Coronary artery (tissue), 2 donors: ENCODE measurements at places on chromosomes 13 and 19.

GRCh38 chr13:64936879-64937278 lies 2293.3 kb downstream of the PCDH9 start:
- no peak for DNase-seq

GRCh38 chr19:1591421-1592023 lies 1.1 kb downstream of the MBD3 start:
- peak; percentile 72 for DNase-seq

GRCh38 chr19:35959040-35959967 lies 23.1 kb downstream of the LRFN3 start:
- DNase-seq = no peak

DNA sequence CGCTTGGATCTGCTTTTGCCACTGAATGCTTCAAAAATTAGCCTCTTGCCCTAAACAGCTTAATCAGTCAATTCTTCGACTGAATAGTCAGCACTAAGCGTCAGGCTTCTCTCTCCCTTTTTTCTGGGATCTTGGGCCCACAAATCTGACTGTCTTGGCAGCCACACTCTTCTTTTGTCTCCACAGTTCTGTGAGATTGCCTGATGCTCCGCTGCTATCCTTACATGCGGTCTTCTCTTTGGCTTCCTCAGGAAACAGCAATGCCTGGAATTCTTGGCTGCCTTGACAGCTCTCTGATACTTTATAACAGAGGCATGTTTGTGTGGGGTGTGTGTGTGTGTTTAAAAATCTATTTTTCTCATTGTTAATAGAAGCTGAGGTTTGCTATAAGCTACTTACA lies 32.6 kb downstream of the ERCC5 start:
- DNase-seq = no peak

- DNase-seq = no peak
These were observed 53.2 kb upstream of the SHKBP1 start for GRCh38 chr19:40523322-40524047.

- DNase-seq = no peak
These were observed 111.2 kb downstream of the GADD45B start for GRCh38 chr19:2587001-2587719.

DNA sequence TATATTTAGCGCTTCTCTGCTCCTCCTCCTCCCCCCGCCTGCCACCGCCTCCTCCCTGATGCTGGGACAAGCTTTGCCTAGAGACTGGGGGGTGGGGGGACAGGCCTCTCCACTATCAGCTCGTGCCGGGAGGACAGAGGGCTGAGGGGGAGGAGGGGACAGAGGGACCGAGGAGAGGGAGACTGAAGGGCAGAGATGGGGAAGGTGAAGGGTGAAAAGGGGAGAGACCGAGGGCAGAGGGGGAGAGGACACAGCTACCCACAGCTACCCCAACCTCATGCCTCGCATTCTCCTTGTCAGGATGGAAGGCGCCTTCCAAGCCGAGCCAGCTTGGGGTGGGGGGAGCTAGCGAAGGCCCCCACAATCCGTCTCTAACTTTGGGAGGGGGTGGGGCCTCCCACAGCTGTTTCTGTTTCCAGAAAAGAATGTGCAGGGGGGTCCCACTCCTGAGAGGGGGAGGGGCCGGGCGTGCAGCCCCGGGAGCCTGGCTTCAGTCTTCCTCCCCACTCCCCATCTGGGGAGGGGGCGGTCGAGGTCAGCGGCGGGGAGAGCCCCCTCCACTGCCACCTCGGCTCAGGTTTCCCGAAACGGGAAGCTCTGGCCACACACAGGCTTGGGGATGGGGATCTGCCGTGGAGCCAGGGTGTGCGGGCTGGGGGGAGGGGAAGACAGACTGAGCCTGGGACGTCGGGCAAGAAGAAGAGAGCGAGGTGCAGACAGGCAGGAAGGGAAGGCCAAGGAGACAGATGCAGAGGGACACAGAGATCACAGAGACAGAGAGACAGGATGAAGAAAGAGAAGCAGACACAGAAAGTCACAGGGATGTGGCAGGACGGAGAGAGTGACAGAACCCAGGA lies 1.6 kb downstream of the DACT3 start:
- DNase-seq = peak; percentile 82

- DNase-seq = no peak
These were observed 94.7 kb upstream of the PRR20A start for GRCh38 chr13:57045826-57046546.

- DNase-seq = no peak
These were observed 14.6 kb upstream of the CEACAM20 start for GRCh38 chr19:44544031-44544430.

- DNase-seq = no peak
These were observed 82.5 kb downstream of the CHST8 start for GRCh38 chr19:33704271-33704670.

GRCh38 chr19:3118232-3119070 lies 17.4 kb upstream of the GNA15 start:
- no peak for DNase-seq

GRCh38 chr13:85236413-85236812 lies 562.8 kb downstream of the SLITRK6 start:
- no peak for DNase-seq

DNA sequence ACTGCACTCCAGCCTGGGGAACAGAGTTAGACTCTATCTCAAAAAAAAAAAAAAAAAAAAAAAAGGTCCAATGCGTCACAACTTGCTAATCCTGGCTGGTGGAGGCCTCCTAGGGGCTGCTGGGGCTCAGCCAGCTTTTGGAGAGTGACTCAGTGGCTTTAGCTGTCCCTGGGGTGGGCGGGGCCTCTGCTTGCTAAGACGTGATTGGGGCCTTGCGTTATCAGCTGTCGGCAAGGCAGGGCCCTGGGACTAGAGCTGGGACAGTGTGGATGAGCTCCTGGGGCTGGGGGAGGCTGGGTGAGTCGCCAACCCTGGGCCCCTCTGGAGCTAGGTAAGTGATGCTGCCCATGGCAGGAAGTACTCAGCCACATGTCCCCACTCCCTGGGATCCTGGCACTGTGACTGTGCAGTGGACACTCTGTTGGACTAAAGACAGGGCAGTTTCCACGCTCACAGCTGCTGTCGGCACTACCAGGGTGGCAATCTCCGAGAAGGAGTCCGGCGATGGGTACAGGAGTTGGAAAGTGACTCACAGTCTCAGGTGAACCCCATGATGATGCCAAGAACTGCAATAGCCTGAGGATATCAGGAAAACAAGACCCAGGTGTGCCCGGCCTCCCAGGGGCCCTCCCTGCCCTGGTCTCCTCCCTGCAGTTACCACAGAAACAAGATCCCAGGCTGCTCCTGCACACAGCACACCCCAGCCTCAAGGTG lies 32.2 kb downstream of the F2RL3 start:
- no peak for DNase-seq

GRCh38 chr19:6801485-6802086 lies 29.1 kb downstream of the VAV1 start:
- DNase-seq = no peak

- no peak for DNase-seq
These were observed 10.8 kb downstream of the PAK4 start for GRCh38 chr19:39136225-39136940.

GRCh38 chr13:75432811-75433244 lies 49.1 kb downstream of the TBC1D4 start:
- no peak for DNase-seq

GRCh38 chr13:27621116-27621365 lies 651 bp upstream of the POLR1D start:
- DNase-seq = no peak

DNA sequence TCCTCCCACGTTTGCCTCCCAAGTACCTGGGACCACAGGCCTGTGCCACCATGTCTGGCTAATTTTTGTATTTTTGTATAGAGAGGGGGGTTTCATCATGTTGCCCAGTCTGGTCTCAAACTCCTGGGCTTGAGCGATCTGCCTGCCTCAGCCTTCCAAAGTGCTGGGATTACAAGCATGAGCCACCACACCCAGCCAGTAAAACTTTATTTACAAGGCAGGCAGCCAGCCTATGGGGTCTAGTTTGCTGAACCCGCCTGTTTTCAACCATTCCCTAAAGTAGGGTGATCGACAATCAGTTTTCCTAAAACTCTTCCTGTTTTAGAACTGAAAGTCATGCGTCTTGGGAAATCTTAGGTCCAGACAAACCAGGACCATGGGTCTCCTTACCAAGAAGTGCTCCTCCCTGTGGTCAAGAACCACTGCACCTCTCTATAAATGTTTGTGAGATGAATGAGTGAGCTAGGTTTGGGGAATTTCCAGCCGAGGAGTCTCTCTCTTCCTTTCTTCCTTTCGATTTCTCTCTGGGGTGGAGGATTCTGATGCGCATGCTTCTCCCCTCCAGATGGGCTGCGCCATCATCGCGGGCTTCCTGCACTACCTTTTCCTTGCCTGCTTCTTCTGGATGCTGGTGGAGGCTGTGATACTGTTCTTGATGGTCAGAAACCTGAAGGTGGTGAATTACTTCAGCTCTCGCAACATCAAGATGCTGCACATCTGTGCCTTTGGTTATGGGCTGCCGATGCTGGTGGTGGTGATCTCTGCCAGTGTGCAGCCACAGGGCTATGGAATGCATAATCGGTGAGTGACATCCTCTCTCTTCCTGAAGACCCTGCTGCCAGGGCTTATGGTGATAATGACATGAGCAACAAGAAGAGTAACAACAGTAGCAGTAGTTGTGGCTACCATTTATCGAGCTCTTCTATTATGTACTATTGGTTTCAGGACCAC lies 38.7 kb downstream of the ADGRE1 start:
- DNase-seq = no peak

DNA sequence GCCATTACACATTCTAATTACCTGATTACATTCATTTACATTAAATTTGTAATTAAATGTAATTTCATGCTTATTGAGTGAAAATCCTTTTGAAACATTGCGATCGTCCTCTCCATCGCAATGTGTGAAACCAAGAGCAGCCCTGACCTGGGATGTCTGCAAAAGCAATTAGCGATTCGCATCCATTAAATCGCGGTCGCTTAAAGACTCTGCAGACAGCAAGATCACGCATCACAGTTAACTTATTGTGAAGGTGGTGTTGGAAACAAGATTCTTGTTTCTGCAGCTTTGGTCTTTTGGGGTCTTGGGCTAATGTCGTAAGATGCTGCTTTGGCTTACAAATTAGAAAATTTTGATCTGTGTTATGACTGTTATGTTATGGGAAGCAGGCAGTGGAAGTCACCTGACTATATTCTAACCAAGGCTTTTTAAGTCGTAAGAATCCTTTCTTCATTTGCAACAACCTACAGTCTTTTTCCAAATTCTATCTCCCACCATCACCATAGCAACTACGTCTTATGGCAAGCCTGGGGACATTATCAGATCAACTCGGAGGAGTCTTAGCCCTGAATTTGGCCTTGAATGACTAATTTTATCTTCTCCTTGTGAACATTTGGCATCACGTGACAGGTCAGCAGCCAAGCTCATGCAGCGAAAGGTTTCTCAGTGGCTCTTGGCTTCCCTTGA lies 142.8 kb upstream of the SOX1 start:
- DNase-seq = peak; percentile 45

- no peak for DNase-seq
These were observed 5.4 kb downstream of the TMEM150B start for GRCh38 chr19:55319785-55320184.

- DNase-seq = no peak
These were observed 78.3 kb upstream of the IPO5 start for GRCh38 chr13:97875218-97875617.

GRCh38 chr19:58227964-58228584 lies 640 bp upstream of the ZNF544 start:
- DNase-seq = no peak

GRCh38 chr13:88925954-88926353 lies 1254.8 kb downstream of the SLITRK5 start:
- no peak for DNase-seq

GRCh38 chr19:55178781-55179599 lies 1.1 kb downstream of the SYT5 start:
- no peak for DNase-seq

- DNase-seq = no peak
These were observed 8.3 kb downstream of the CAMSAP3 start for GRCh38 chr19:7603919-7604318.

DNA sequence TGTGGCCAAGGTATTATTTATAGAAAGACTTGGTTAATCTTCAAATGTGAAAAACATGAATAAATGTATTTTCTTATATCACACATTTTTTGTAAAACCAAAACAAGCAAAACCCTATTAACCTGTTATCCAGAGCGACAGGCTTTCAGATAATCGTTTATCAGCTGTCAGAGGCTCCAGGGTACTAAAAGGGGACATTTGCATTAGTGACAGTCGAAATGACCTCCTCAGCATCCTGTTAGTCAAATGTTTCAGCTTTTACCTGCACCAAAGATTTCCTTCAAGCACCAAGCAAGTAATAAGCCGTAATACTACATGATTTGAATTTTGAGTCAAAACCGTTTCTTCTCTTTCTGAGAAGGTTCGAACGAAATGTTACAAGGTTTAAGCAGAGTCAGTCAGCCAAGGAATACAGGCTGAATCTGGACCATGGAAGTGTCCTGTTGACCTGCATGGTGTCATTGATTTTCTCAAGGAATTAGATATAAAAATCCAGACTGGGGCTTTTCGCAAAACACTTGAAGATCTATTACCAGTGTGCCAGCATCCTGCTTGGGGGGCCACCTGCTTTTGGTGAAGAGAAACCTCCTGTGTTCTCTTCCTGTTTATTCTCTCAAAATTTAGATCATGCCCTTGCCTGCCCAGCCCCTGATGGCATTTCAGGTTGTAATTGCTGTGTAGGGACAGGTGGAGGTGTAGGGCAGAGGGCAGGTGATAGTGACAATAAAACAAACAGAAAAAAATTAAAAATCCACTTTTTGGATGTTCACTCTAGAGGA lies 11.3 kb upstream of the RFC3 start:
- DNase-seq = no peak

DNA sequence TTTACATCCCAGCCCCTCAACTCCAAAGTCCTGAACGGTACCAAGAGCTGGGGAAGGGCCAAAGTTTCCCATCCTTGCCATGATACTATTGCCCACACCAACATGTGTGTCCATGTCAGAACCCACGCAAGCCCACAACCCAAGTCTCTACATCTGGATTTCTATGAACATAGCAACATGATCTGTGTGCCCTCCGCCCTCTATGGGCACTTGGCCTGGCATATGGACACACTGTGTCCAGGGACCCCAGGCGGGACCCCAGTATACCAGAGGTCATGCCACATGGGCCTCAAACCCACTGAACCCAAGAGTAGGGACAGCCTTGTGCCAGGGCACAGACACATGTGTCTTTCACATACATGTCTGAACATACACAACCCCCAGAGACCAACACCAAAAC lies 2.0 kb downstream of the LRFN1 start:
- no peak for DNase-seq

DNA sequence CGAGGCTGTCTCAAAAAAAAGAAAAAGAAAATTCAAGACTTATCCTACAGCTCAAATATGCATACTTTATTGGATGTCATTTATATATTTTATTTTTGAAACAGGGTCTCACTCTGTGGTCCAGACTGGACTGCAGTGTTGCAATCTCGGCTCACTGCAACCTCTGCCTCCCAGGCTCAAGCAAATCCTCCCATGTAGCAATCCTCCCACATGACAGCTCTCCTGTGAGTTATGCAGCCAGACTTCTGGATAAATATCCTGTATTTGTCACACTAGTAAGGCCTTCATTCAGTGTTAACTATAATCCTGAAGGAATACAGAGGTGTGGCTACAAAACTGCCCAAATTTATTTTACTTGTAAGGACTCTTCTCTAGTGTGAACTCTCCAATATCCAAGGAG lies 7.2 kb downstream of the ZNF552 start:
- DNase-seq = no peak
